NCI-H187 (cell line): ENCODE measurements at places on chromosomes 12 and 14.

DNA sequence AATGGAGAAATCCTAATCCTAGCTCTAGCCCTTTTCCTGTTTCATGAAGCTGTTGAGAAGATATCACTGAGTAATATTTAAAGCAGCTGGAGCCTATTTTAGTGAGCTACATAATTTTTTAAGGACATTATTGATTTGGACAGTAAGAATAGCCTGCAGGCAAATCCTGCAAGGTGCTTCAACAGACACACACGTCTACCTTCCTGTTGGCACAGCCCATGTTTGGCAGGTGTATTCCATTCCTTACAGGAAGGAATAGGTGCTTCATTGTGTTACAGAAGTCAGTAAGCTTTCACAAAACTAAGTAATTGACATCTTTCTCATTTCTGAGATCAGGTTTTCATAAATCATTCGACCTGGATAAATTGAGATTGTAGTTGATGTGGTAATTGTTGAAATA, 50.6 kb downstream of the FOXA1 start:
- no peak for DNase-seq

- no peak for DNase-seq
These were observed 197.0 kb downstream of the ETNK1 start for GRCh38 chr12:22821985-22822384.

GRCh38 chr14:44163946-44164345, 343.1 kb downstream of the FSCB start:
- no peak for DNase-seq

DNA sequence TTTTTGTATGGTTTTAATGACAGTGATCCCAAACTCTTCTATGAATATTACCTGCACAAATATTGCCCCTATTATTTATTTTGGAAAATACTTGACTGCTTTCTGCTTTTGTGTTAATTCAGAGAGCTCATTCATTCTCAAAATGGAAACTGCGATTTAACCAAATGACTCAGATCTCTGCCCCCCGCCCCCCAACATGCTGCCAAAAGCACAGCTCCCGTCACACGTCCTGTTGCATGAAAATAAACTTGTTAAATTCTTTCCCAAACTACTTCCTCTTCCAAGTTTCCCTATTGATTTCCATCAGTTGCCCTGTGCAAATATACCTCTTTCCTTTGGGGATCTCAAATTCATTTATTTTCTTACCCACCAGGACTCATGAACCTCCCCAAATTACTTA, 18.0 kb upstream of the NRDE2 start:
- DNase-seq, result no peak

- no peak for DNase-seq
These were observed 105.9 kb downstream of the MED13L start for GRCh38 chr12:116171549-116171948.

DNA sequence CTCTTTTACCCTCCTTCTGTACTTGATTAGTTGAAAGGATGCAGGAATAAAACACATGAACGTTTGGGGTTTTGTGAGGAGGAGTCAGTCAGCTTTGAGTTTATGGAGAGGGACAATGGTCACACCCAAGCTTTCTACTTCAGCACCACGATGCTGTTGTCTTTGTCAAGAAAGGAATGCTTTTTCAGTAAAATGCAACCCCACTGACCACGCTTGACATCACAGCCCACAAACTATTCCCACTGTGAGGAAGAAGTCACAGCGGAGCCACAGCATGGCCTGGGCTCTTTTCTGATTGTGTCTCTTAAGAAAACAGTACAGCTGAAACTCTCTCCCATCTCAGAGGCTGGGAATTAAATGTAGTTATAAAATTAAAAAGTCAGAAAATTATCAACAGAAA, 135.2 kb downstream of the APAF1 start:
- no peak for DNase-seq

DNA sequence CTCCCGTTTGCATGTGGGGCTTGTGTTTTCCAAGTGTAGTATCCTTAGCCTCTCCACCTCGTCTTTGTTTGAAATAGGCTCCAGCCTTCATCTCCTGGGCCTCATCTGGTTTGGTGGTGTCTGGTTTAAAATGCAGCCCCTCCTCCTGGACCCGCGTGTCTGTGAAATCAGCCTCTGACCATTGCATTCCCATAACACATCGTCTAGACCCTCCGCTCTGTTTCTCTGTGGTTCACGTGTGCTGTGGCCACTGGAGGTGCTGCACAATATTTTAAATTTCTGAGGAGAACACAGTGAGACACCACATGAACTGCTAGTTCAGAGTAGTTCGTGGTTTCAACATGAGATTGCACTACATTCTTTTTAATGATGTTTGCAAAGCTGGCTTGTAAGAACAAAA, 35.6 kb downstream of the UBE3B start:
- DNase-seq, result no peak

- DNase-seq, result no peak
These were observed 35.2 kb upstream of the KLRD1 start for GRCh38 chr12:10272467-10272866.

GRCh38 chr14:100787659-100788058, 38.3 kb upstream of the MEG3 start:
- no peak for DNase-seq

DNA sequence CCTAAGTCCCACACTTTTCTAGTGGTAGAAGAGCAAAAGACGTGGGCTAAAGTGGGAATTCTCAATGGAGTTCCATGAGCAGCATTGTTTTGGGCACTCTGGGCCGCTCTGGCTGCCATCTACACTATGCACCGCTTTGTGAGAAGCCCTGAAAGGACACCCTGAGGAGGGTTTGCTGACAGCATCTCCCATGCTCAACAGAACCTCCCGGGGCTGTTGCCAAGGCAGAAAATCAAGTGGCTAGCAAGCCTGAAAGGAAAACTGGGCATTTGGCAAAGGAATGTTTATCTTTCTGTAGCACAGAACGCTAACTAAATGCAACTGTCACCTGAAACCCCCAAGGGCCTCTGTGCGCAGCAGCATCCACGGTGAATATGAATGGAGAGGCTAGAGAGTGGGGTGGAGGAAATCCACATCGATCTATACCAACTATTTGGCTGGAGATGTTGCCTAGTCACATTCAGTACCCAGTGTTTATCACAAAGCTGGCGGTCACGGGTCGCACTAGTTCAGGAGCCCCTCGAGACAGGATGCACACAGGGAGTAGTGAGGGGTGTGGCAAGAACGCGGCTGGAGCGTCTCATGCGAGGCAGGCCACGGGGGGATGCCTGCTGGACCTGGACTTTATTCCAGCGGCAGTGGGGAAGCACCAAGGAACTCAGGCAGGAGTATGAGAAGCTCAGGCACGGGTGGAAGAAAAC, 14.2 kb downstream of the APPL2 start:
- DNase-seq, result peak; percentile 54

- DNase-seq, result no peak
These were observed 36.8 kb downstream of the RTRAF start for GRCh38 chr14:52026017-52026660.
